ENCODE measurements at places on chromosomes 13 and 19.

DNA sequence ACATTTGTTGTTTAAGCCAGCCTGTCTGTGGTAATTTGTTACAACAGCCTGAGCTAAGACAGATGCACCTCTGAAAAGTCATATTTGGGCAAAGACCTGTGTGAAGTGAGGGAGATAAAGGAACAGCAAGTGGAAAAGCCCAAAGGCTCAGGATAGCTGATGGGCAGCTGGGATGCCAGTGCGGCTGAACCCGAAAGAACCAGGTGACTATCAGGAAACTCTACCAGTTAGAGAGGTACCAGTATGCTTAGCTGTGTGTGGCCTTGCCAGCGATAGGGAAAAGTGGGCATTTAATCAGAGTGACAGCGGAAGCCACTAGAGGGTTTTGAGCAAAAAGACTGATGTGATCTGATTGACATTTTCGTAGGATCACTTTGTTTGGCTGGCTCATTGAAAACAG, 764.8 kb upstream of the GPC6 start:
- DNase-seq: no peak

DNA sequence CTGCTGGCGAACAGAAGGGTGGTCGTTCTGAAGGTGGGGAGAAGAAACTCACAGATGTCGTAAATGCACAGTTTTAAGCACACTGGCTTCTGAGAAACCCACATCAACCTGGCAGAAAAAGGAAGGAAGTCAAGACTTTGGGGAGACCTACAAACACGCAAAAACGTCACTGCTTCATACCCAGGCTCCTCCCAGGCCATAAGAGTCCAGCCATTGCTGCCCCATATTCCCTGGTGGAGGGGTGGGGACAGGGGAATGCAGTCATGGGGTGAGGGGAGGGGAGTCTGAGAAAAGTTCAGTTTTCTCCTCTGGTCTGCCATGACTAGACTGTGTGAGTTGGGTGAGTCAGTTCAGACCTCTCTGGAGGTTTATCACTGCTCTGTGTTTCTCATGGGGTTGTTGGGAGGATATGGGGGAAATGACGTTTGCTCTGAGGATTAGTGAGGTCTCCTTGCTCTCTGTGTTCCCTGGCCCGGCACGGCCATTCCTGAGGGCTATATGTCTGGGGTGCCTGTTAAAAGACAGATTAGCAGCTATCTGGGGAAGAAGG, 139.0 kb downstream of the FLT1 start:
- DNase-seq: no peak

DNA sequence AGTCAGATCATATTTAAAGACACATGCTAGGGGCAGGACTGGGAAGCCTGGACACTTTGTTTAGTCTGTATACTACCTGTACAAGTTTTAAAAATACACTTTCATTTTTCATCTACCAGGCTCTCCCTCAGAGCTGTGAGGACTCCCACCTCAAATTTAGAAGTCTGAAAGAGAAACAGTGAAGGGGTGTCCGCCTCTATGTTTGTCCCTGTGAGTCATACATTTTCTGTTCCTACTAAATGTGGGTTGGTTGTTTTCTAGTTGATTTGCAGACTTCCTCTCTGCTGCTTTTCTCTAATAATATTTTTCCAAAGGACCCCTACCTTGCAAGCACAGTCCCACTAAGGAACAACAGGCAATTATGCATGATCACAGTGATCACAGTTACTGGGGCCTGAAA, 110.5 kb downstream of the ENOX1 start:
- DNase-seq: no peak

GRCh38 chr13:81487151-81487550, 1146.2 kb upstream of the SPRY2 start:
- DNase-seq: no peak

DNA sequence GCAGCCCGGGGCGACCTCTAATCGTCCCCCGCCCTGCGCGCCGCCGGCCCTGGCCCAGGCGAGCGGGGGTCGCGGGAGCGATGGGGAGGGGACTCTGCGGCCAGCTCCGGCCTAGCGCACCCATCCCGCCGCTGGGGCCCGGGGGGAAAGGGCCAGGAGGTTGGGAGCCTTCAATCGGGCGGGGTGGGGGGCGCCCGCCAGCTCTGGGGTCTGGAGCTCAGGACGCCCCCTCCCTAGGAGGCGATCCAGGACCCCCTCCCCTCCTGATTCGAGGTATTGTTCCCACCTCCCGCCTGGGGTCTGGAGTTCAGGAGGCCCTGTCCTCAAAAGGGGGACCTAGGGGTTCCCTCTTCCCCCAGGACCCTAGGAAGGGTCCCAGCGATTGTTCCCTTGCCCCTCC, 430 bp downstream of the ZNF358 start:
- no peak for DNase-seq

GRCh38 chr19:4007836-4008539, 452 bp downstream of the PIAS4 start:
- DNase-seq: no peak
